ENCODE measurements at places on chromosomes 7 and 10. TPM values are rescaled to one million over a fixed set of nuclear protein-coding genes. Genes with fewer than 3 reads are reported as not detected.

DNA sequence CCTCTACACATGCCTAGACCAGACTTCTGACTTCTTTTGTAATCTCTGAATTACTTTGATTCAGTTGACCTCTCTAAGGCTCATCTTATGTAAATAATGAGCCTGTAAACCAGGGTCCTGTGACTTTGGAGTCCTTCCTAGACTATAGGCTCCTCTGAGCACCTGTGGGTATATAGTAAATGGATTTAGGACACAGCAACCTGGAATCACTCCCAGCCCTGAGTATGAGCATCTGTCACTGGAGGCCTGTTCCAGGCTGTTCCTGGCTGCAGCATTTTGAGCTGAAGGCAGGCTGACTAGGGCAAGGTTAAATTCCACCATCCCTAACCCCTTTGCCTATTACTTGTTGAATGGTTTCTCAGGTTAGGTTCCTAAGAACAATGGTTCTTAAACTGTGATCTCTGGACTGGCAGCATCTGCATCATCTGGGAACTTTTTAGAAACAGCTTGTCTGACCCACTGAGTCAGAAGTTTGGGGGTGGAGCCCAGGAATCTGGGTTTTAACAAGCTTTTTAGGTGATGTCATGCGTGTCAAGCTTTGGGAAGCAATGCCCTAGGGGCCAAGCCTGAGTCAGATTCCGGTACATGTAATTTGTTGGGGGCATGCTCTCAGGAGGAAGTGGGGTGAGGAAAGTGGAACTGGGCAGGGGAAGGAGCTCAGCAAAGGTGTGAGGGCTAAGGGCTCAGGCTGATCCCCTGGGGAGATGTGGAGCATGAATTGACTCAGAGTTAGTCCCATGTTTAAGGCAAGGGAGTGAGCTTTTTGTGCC, 28.2 kb downstream of the MINDY4 start:
- DNase-seq: peak; percentile 40

DNA sequence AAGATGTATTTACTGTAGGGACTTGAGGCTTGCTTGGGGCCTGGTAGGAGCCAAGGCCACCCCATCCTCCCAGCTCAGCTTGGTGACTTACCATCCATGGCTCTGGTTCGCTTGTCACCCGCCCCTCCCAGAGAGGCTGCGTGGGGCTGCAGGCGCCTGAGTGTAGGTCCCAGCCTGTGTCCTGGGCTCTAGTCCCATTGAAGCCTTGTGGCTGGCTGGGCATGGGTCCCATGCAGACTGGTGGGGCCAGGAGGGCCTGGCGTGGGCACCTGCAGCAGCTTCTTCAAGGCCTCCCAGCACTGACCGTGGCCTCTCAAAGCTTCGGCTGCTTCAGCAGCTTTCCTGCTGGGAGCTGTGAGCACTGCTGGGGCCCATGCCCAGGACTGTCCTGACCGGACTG, 118.1 kb downstream of the INPP5A start:
- no peak for DNase-seq

DNA sequence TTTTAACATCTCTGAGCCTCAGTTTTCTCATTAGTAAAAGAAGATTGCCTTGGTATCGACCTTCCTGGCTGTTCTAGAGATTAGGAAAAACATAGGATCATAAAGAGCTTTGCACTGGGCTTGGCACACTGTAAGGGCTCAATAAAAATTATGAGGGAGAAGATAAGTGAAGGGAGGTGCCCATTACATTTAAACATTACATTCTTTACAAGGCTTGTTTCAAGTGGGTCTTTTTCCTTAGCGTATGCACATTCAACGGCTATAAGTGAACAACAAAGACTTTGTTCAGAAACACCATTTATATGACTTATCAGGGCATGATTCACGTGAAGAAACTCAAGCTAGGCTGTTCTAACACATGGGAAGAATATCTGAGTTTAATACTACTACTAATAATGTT, 351.9 kb upstream of the NPVF start:
- DNase-seq: no peak

- no peak for DNase-seq
Measured at GRCh38 chr10:82796510-82796909, 921.5 kb downstream of the NRG3 start.

DNA sequence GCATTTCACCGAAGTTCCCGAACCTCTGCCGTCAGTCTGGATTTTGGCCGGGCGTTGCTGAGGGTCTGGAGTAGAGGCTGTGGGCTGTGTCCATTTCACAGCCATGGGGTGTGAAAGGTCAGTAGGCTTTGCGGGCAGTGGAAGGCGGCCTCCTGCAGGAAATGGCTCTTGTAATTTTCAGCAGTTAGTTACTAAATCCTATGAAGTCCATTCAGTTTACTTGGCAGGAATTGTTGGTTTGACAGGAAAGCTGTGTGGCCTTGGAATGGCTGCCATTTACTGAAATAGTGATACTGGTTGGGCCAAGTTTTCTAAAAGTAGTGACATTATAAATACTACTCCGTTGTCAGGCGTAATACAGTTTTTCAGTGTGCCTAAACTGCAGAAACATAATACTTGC, 303.7 kb downstream of the CCDC3 start:
- no peak for DNase-seq

DNA sequence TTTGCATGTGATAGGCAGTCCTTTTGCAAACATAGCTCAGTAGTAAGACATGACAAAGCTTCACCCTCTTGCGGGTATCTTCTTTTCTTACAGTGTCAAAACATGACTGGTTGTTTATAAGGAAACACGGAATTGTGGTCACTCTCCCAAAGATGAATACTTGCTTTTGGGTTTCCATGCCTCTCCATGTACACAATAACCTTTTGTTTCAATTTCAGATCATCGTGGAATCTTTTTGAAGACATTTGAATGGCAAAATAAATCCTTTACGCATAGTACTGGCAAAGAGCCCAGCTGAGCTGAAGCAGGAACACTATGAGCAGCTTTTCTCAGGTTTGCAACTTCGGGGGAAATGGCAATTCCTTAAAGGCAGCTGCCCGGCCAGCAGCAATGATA, 156.8 kb upstream of the FRMD4A start:
- no peak for DNase-seq

DNA sequence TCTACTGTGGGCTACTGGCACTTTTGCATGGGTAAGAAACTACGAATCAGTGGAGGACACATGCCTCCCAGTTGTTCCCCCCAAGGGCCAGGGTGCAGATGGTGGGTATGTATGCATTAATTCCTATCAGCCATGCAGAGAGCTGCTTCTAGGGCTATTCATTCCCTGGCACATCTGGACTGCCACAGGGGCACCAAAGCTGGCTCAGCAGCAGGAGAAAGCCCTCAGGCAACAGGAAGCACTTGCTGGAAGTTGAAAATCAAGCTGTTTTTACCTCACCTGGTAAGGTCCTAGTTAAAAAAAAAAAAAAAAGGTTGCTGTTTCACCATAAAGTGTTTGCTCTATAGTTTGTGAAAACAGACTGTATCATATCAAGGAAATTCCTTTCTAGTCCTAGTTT, 1342.6 kb downstream of the REEP3 start:
- DNase-seq: no peak

DNA sequence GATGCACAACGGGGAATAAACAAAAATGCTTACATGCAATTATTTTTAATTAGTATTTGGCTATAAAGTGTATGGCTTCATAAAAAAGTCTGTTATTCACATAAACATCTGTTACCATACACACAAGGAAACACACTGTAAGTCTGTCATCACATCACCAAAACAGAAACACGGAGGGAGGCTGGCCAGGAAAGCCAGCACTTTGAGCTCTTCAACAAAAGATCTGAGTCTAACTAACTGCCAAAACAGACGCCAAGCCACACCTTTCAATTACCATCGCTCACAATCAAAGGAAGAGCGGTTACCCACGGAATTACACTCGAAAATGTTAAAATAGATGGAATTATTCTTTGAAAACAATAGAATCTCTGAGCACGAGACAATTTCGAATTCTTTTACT, 49.2 kb upstream of the MGMT start:
- no peak for DNase-seq

GRCh38 chr10:46031648-46032532, 1.5 kb upstream of the NCOA4 start:
- DNase-seq: no peak

GRCh38 chr7:41107330-41107937, 595.5 kb downstream of the INHBA start:
- no peak for DNase-seq

- no peak for DNase-seq
Measured at GRCh38 chr7:100964630-100965029, 4.7 kb upstream of the MUC12 start.

GRCh38 chr7:2475678-2476015, 551 bp downstream of the GRIFIN start:
- no peak for DNase-seq

GRCh38 chr7:29991937-29992336, 2.3 kb upstream of the SCRN1 start:
- no peak for DNase-seq

DNA sequence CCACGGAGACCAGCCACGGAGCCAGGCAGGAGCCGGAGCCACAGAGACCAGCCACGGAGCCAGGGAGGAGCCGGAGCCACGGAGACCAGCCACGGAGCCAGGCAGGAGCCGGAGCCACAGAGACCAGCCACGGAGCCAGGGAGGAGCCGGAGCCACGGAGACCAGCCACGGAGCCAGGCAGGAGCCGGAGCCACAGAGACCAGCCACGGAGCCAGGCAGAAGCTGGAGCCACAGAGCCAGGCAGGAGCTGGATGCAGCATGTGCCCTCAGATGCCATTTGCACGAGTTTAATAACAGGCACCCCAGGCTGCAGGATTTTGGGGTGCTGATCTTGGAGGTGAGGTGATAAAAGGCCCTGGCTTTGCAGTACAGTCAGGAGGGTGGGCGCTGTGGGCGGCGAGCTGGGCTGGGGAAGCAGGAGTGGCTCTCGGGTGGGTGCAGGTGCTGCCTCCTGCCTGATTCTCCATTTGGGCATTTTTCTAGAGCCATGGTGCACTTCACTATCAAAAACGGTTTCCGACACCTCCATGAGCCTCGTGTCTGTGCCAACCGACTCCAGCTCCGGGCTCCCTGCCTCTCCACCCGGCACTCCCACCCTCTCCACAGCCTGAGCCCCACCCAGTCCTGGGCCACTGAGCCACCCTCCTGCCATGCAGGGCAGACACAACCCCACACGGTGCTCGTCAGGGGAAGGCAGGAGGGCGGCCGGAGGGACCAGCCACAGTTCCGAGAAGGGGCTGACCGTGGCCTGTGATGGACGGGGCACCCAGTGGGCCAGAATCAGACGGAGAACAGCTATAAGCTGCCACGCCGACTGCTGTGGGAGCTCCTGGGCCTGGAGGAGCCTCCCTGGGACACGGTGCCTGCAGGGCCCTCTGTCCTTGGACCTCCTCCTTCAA, 40.8 kb upstream of the NKX6-2 start:
- no peak for DNase-seq

DNA sequence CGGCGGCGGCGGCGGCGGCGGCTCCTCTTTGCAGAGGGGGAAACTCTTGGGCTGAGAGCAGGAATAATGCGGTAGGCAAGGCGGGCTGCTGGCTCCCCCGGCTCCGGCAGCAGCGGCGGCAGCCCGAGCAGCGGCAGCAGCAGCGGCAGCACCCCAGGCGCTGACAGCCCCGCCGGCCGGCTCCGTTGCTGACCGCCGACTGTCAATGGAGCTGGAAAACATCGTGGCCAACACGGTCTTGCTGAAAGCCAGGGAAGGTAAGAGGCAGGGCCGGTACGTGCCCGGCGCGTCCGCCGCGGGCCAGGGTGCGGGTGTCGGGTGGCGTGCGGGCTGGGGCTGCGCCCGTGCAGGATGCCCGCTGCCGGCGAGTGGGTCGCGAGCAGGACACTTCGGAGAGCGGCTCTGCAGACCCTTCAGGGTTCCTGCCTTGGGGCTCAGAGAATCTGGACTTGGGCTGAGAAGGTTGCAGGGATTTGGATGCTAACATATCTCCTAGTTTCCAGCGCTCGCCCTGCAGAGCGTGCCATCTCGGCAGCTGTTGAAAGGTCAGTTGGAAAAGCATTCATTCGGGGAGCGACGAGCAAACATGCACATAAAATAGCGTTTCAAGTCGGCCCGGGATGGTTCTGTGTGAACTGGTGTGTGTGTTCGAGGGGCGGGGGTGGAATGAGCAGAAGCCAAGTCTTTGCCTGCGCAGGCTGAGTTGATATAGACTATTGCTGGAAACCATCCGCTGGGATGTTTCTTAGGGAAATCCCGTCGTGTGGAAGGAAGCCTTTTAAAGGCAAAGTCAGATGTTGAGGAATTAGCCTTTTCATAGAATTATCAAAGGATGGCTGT, 562 bp downstream of the GRK5 start:
- no peak for DNase-seq

DNA sequence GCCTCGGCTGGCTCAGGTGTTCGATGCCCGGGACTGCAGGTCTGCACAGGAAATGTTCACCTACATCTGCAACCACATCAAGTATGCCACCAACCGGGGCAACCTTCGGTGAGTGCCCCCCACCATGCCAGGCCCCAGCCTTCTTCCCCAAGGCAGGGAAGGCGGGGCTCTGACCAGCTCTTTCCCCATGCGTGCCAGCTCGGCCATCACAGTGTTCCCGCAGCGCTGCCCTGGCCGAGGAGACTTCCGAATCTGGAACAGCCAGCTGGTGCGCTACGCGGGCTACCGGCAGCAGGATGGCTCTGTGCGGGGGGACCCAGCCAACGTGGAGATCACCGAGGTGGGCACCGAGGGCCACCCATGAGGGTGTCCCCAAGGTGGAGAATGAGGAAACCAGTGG, 7.5 kb downstream of the NOS3 start:
- no peak for DNase-seq

- no peak for DNase-seq
Measured at GRCh38 chr7:127859330-127859729, 171.9 kb downstream of the LRRC4 start.

DNA sequence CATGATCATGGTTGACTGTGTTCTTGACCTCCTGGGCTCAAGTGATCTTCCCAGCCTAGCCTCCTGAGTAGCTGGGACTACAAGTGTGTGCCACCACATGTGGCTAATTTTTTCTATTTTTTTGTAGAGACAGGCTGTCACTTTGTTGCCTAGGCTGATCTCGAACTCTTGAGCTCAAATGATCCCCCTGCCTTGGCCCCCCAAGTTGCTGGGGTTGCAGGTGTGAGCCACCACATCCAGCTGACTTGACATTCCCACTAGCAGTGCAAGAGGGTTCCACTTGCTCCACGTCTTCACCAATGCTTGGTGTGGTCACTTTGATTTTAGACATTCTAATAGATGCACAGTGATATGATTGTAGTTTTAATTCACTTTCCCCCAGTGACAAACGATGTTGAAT, 25.1 kb downstream of the CYP26A1 start:
- DNase-seq: no peak

DNA sequence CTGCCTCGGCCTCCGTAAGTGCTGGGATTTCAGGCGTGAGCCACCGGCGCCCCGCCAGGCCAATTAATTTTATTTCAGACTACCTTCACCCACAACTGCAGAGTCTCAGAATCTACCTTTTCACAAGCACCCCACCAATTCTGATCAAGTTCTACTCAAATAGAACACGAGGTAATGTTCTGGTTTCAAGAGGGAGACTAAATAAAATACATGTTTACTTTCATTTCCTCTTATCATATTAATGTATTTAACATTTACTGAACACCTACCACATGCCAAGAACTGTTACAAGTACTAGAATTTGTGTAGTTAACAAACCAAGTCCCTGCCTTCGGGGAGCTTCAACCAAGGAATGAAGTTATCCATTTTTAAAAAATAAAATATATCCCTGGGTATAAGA, 25.5 kb upstream of the RGS10 start:
- DNase-seq: no peak

- DNase-seq: no peak
Measured at GRCh38 chr7:98930464-98930863, 52.1 kb downstream of the TRRAP start.

- no peak for DNase-seq
Measured at GRCh38 chr7:27965650-27966049, 214.9 kb downstream of the JAZF1 start.

SPDYE2 gene
- not detected for total RNA-seq

HOXA11 gene
- total RNA-seq: not detected

COBL gene
- total RNA-seq: 1.1 TPM

CHAT gene
- not detected for total RNA-seq

TUBB8 gene
- total RNA-seq: not detected

TYSND1 gene
- 10.7 TPM for total RNA-seq
